ENCODE measurements at places on chromosomes 6 and 20. TPM values are rescaled to one million over a fixed set of nuclear protein-coding genes. Genes with fewer than 3 reads are reported as not detected.

DNA sequence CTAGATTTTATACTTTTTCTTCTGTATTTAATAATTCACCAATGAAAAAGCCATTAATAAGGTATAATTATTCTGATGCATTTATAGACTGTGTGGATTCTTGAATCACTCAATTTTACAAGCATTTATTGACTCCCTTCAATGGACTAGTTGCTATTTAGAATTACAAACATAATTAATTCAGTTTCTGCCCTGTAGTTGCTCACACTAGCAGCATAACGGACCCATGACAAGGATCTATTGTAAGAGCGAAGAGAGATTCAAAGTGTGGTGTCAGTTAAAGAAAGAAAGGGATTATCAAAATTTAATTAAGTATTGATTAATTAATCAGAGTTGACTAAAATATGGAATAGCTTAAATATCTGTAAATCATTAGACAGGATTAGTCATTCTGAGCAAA is 602.6 kb upstream of the PTCHD4 start:
- no peak for DNase-seq

- no peak for DNase-seq
Observed at GRCh38 chr20:57437672-57438330, 46.6 kb downstream of the RBM38 start.

GRCh38 chr6:159915397-159915796 is 24.6 kb downstream of the MAS1 start:
- DNase-seq = no peak

- no peak for DNase-seq
Observed at GRCh38 chr6:106702451-106703110, 73.2 kb downstream of the QRSL1 start.

Gene TREM2
- not detected for total RNA-seq

- DNase-seq = no peak
Observed at GRCh38 chr6:112325444-112325843, 21.7 kb upstream of the RFPL4B start.

DNA sequence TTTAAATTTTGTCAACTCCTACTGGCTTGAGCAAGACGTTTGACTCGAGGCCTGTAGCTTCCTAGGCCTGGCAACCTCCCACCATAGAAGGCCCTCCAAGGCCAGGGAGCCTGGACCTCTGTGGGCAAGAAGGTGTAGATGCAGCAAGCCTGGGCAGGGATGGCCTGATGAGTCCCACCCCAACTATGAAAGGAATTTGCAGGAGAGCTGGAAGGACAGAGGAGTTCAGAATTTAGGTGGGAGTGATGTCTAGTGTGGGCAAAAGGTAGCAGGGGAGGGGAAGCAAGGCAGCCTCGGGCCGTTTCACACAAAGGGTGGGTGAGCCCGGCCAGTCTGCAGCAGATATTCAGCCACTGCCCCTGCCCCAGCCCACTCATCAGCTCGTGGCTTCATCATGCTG is 245.2 kb downstream of the CDH26 start:
- no peak for DNase-seq

GRCh38 chr6:138422861-138423260 is 18.8 kb downstream of the HEBP2 start:
- DNase-seq = no peak

Gene UBE2C
- total RNA-seq = 3.8 TPM

All from hematopoietic multipotent progenitor cell (in vitro differentiated cells).